ENCODE measurements at places on chromosomes 13 and 19.
A peak's percentile ranks its signal among the peaks of the same experiment; 100 is the strongest.

DNA sequence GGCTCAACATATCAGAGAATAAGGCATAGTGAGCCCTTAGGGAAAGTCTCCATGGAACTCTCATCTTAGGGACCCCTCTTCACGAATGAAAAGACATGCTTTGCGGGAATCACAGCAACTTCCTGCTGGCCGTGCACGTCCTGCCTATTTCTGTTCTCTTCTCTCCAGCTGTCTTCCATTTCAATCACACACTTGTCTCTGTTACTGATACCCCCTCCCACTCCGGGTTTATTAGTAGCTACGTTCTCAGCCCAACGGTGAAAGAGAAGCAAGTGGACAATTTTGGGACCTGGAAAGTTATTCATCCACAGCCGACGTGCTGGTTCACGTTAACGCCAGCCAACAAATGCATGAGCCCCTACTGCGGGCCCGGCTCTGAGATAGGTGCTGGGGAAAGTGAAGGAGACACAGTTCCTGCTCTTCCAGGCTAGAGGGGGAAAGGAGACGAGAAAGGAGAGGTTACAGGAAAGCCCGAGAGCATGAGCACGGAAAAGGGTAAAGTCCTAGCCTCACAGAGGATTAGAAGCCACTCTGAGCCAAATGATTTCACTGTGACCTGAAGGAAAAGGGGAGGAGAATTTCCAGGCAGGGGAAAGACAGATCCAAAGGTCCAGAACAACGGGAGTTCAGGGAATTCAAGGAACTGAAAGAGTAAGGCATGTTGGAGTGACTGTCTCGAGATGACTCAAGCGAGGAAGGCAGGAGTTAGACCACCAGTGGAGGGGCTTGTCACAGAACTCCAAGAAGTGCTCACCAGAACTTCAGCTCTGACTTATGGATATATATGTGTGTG lies 81.8 kb upstream of the CLDN10 start:
- no peak for DNase-seq

- peak; percentile 88 for DNase-seq
These were observed 95.5 kb downstream of the ANKRD10 start for GRCh38 chr13:110819203-110820014.

DNA sequence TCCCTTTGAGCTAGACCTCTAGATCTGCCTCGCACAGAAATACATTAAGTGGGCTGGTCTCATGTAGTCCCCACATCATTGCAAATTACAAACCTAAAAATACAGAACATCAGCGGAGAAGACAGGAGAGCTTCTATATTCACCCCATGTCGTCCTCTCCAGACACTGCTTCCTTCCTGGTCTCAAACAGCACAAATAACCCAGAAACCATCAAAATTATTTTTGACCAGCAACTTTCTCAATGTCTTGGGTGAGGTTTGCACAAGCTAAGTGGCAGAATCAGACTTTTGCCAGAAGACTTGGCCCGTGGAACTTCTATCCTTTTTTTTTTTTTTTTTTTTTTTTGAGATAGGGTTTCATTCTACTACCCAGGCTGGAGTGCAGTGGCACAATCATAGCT lies 28.2 kb downstream of the CLEC17A start:
- no peak for DNase-seq

- no peak for DNase-seq
These were observed 20.7 kb downstream of the TBC1D4 start for GRCh38 chr13:75461314-75461713.

DNA sequence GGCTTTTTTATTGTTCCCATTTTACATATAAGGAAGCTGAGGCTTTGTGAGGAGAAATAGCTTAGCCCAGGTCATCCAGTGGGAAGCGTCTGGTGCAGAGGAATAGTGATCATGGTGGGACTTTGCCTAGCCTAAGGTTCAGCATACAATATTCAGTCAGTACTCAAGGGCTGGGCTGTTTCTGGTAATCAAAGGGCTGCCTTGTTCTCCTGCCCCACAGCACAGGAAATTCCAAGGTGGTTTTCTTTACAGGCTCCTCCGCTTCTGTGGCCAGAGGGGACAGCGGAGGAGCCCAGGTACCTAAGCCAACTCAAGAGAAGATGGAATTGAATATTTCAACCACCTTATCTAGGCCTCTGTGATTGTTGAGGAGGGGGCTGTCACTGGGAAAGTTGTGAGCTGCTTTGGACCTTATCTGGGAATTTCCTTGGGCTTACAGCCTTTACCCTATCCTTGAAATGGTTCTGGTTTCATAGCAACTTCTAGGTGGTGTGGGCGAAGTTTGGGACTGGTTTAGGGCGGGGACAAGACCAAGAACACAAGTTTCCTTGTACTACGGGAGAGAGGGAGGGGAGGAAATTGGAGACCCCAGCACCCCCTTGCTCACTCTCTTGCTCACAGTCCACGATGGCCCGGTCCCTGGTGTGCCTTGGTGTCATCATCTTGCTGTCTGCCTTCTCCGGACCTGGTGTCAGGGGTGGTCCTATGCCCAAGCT lies at the start of gene MIA:
MIA (plus strand) TSS at position 606 of the 716 bp plus-strand sequence; CDS start at position 628, 22 bp downstream.
- no peak for DNase-seq

DNA sequence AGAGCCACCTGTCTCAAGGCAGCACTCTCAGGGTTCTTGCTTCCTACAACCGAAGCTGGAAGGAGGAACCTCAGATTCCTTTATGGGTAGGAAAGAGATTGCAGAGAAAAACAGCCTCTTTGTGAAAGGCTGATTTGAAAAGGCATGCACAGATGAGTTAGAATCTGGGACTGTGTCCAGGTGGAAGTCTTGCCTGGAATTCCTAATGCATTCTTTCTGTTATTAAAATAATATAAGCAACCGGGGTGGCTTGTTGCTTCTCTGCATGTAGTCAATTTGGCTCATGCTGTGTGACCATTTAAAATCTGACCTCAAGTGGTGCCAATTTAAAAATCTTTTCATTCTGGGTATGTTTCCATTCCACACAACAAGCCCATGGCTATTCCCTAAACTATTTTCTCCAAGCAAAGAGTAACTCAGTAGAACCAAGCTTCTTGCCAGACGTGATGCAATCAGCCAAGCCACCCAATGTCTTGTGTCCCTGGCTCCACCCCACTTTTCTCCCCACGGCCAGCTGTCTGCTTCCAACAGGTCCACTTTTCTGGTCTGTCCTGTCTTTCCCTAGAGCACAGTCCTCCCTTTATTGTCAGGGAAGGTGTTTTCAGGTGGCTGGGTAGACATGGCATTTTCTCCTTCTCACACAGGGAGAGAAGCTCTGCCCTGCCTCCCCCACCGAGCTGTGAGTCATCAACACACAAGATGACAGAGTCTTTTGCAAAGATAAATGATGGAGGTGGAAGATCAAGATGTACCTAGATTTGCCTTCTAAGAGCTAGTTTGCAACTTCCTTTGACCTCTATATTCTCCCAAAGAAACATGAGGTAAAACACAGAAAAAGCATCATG lies 394.3 kb downstream of the FOXO1 start:
- peak; percentile 75 for DNase-seq

- DNase-seq = no peak
These were observed 1.4 kb downstream of the PEG3 start for GRCh38 chr19:56838909-56839651.

DNA sequence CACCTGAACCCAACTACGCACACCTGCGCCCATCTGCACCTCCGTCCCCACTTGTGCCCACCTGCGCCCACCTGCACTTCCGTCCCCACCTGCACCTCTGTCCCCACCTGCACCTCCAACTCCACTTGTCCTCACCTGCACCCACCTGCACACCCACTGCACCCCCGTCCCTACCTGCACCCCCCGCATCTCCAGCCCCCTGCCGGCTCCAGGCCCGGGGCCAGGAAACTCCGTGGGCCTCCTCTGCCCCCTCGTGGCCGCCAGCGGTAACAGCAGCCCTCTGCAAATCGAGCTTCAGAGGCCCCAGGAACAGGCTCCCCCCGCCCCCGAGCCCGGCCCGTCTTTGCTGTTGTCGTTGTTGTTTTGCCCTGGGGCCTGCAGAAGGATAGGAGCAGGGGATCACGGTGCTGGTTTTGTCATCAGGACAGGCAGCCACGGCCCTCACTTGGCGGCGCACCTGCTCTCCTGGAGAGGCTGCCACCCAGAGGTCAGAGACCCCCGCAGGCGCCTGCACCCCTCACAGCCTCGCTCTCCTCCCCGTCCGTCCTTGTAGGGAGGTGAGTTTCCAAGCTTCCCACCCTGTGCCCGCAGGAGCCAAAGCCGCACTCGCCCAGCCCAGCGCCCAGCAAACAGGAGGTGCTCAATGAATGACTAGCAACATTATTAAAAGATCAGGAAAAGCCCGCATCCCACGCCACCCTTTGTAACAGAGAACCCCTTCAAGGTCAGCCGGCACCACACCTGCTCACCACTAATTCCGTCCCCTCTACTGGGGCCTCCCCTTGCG lies 65.4 kb downstream of the GNG7 start:
- peak; percentile 83 for DNase-seq

DNA sequence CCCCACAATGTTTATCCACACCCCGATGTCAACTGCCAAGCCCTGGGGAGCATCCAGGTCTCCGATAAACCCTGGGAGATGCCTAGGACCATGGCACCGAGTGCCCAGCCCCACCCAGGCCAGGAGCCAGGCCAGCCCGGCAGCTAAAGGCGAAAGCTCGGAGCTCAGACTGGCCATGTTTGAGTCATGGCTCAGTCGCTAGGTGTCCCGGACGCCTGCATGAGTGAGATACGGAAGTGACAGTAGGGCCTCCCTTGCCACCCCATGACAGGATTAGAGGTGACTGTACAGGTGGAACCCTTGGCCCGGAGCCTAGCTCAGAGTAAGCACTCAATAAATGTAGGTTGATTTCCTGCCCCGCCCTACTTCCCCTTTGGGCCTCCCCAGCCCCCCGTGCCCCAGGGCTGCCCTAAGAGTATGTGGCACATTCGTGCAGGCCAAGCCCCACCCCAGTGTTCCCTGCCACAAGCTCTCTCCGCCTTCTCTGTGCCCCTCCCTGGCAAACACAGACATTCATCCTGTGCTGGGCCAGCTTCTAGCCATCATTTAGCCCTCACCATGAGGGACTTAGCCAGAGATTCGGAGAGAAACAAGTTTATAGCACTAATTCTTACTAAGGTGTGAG lies 5.8 kb upstream of the TPM4 start:
- DNase-seq = peak; percentile 96

GRCh38 chr13:26011996-26012821 lies 39.6 kb downstream of the SHISA2 start:
- DNase-seq = peak; percentile 70

- DNase-seq = no peak
These were observed 355.5 kb downstream of the ENOX1 start for GRCh38 chr13:43431290-43431716.

DNA sequence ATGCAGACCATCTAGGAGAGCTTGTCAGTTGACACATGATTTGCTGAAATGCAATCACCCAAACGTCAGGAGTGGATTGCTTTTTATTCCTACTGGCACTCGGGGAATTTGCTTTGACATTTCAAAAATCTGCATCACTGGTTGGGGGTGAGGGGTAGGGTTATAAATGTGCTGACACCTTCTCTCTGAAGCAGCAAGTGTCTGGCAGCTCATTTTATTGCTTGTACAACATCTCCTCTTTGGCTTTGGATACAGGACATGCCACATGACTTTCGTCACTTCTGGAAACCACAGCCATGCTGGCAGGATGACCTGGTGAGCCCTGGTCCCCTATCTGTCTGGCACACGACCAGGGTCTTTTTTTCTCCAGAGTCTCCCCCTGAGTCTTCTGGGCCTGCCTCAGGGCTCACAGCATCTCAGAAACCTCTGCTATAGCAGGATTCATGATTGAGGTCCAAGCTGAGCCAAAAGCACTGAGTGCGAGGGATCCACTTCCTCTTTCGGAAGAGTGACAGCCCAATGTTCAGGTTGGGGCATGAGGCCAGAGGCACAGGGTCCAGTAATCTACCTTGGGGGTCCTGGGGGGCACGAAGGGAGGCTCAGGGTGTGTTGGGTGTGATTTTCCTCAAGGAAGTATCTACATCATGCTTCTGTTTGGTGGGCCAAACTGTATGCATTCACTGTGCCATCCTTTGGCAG lies 60.1 kb downstream of the HSPH1 start:
- no peak for DNase-seq

DNA sequence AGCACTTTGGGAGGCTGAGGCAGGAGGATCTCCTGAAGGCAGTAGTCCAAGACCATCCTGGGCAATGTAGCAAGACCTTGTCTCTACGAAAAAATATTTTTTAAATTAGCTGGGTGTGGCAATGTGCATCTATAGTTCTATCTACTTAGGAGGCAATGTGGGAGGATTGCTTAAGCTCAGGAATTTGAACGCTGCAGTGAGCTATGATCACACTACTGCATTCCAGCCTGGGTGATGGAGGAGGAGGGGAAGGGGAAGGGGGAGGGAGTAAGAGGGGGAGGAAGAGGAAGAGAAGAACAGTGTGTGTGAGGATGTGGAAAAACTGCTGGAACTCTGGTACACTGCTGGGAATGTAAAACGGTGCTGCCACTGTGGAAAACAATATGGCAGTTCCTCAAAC lies 9.2 kb upstream of the CLIP3 start:
- DNase-seq = no peak

DNA sequence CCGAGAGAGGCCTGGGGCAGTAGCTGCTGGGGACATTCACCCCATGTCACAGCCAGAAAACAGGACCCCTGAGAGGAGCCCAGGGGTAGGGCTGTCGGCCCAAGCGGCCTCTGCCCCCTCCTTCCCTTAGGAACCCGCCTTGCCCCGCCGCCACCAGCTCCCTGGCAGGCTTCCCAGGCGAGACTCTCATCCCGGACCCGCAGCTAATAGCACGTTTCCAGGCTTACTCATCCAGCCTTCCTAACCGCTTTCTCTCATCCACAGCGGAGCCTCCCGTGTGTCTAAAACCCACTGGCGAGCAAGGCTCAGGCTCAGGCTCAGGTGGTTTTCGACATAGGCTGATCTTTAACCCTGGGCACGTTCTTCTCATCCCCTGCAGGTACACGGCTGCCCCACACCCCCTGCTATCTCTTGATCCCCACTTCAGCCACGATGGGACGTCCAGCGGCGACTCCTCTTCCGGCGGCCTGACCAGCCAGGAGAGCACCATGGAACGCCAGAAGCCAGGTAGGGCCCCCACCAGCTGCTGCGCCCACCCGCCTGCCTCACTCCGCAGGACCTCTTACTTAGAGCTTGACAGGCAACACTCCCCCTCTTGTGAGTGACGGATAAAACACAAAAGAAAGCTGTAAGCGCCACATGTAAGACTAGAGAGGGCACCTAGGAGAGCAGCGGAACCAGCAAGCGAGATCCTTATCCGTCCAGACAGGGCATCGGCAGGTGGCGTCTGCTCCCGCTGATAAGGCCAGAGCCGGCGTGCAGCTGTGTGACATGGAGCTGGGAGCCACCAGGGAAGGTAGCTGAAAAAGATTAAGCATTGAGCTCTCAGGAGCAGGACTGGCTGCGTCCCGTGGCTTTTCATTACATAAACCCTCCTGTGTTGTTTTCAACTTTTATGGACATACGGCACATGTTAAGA lies 71.3 kb downstream of the DPF1 start:
- DNase-seq = no peak

DNA sequence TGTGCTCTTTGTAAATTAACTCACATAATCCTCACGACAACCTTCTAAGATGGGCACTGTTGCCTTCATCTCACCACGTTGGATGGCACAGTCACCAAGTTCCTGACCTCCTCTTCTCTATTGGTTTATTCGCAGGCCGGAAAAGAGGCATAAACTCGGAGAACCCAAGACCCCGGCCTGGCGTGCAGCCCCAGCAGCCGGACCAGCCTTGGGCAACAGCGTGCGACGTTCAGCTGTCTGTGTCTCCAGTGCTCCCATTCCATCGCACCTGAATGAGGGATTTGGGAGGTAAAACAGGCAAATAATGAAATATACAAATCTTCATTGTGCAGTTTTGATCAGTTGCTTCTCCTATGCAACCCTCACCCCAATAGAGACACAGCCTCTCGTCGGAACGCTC lies 34.5 kb upstream of the GAS6 start:
- DNase-seq = no peak

GRCh38 chr13:80530191-80530590 lies 189.3 kb upstream of the SPRY2 start:
- DNase-seq = no peak

Data from activated naive CD4-positive, alpha-beta T cell treated with anti-CD3 and anti-CD28 coated beads for 36 hours (primary cell).